ENCODE measurements at places on chromosomes 3 and 15. TPM values are rescaled to one million over a fixed set of nuclear protein-coding genes. Genes with fewer than 3 reads are reported as not detected.

GRCh38 chr3:19263606-19264005 is 115.3 kb downstream of the KCNH8 start:
- no peak for DNase-seq

The CNBP gene
- total RNA-seq, result 305 TPM

The HRG gene
- not detected for total RNA-seq

DNA sequence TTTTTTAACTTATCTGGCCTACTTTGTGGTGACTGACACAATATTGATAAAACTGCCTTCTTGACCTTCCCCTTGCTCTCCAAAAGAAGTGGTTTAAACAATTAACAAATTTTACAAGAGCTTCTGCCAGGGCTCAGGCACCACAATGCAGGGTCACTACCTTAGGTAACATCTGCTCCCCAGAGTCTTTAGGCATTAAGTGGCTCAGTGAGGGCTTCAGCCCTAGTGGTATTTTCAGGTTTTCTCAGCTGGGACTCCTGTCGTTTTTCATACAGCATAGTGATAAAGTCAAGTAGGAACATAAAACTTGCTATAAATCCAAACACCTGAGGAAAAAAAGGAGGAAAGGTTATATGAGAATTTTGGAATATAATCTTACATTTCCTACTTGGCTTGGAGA is 18.9 kb downstream of the CMTM6 start:
- no peak for DNase-seq

The INSYN1 gene
- not detected for total RNA-seq

The SLC28A2 gene
- total RNA-seq, result not detected

The VIPR1 gene
- 60.4 TPM for total RNA-seq

The TMEM212 gene
- 0.05 TPM for total RNA-seq

- no peak for DNase-seq
Measured at GRCh38 chr3:10496121-10496863, 9.1 kb downstream of the ATP2B2 start.

- no peak for DNase-seq
Measured at GRCh38 chr15:31455499-31455898, 128.9 kb downstream of the KLF13 start.

GRCh38 chr3:28308196-28308595 is 40.3 kb upstream of the ZCWPW2 start:
- DNase-seq, result no peak

DNA sequence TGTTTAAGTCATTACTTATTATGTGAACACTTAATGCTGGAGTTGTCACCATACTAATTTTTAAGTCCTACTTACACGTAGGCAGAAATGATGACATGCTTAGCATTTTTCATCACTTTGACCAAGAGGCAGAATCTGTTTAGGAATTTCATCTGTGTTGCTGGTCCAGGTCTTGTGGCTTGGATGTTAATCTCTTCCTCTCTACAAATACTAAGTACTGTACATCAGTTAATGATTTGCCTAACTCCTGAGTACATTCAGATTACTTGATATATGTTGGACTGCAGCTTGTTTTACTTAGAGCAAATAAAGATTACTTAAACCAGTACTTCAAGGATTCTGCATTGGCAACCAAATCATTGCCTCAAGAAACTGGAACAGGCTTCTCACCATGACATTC is 8.6 kb downstream of the SNRK start:
- no peak for DNase-seq

The EBLN2 gene
- total RNA-seq, result 2.7 TPM

The ACP3 gene
- total RNA-seq, result 4.0 TPM

The USP50 gene
- total RNA-seq, result not detected

DNA sequence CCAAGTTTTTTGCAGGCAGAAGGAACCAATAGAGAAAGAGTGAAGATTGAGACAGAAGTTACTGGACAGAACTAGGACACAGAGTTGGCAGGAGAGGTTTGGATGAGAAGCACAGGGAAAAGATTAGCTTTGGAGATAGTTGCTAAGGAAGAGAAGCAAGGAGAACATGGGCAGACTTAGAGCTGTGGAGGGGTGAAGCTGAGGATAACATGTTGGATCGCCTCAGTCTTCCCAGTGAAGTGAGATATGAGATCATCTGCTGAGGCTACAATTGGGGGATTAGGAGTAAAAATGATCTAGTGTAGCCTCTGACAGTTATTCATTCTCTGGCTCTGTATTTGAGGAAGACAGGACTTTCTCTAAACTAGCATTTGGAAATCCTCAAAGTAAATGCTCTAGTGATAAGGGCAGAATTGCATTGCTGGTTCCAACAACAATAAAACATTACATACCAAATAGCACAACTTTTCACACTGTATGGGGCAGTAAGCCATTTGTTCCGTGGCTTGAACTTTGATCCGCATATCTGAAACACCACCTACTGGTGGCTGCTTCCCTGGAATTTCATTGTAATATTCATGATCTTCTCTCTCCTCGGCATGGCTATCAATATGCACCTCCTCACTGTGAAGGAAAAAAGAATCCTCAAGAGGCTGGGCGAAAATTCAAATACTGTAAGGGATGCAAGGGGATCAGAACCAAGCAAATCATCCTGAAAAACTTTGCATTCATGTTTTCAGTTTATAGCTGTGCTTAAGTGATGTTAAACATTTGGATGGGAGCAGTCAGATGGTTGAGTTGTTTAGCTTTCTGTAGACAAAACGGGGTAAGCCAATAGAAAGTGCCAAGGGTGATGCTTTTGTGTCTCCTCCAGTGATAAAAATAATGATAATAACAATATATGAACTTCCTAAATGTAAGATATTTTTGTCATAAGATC is 22.2 kb upstream of the EID1 start:
- peak; percentile 63 for DNase-seq

The SCN5A gene
- not detected for total RNA-seq
